T47D (cell line): ENCODE measurements at places on chromosomes 4 and X.
A peak's percentile ranks its signal among the peaks of the same experiment; 100 is the strongest.

- DNase-seq: peak; percentile 6
These were observed 34.1 kb upstream of the ZNF81 start for GRCh38 chrX:47802589-47802988.

- DNase-seq: no peak
These were observed 663.7 kb upstream of the TENM3 start for GRCh38 chr4:181579486-181579885.

DNA sequence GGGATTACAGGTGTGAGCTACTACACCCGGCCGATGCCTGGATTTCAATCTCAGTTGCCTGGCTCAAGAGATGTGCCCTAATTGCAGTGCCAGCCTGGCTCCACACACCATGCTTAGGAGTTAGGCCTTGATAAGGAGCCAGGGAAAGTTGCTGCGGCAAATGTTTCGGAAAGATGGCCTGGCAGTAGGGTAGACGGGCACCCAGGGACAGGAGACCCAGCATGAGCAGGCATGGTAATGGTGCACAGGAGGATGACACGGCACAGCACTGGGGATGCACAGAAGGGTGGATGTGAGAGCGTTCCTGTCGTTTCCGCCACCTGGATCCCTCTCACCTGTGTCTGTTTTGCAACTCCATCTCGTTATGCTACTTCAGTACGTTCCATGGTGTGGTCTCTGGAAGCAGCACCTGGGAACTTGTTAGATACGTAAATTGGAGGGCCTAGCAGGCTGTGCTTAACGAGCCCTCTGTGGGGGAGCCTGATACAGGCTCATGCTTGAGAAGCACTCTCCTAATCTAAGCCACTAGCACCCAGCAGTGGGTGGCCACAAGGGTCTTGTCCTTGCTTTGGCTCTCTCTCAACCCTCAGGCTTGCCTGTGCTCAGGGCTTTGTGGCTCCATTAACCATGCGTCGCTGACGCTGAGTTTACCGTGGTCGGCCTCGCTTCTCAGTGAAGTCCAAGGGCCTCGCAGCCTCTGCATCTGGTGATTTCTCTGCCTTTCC lies 20.3 kb downstream of the RNF4 start:
- no peak for DNase-seq

- DNase-seq: peak; percentile 2
These were observed 133.8 kb downstream of the LDB2 start for GRCh38 chr4:16764622-16765021.

GRCh38 chrX:7091923-7092322 lies 55.6 kb upstream of the STS start:
- no peak for DNase-seq

GRCh38 chr4:110108422-110108821 lies 90.0 kb downstream of the ELOVL6 start:
- no peak for DNase-seq

- DNase-seq: no peak
These were observed 257.6 kb upstream of the CXXC4 start for GRCh38 chr4:104752337-104752736.

DNA sequence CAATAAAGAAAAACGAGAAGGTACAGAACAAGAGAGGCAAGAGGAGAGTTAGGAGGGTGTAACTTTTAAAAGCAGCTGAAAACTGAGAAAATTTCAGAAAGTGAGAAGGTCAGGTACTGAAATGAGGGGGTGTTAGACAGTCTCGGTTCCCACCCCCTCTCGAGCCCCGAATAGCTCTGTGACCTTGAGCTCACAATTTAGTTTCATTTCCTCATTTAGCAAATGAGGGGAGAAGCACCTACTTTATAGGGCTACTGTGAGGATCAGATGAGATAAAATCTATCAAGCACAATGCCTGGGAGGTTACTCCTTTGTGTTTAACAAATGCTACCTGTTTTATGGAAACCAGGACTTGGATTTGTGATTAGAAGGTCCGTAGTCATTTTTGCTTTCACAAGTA lies 4.9 kb downstream of the UGT8 start:
- DNase-seq: no peak

GRCh38 chr4:101128473-101128872 lies 218.9 kb downstream of the PPP3CA start:
- DNase-seq: no peak

GRCh38 chr4:24686866-24687692 lies 102.7 kb upstream of the DHX15 start:
- no peak for DNase-seq

DNA sequence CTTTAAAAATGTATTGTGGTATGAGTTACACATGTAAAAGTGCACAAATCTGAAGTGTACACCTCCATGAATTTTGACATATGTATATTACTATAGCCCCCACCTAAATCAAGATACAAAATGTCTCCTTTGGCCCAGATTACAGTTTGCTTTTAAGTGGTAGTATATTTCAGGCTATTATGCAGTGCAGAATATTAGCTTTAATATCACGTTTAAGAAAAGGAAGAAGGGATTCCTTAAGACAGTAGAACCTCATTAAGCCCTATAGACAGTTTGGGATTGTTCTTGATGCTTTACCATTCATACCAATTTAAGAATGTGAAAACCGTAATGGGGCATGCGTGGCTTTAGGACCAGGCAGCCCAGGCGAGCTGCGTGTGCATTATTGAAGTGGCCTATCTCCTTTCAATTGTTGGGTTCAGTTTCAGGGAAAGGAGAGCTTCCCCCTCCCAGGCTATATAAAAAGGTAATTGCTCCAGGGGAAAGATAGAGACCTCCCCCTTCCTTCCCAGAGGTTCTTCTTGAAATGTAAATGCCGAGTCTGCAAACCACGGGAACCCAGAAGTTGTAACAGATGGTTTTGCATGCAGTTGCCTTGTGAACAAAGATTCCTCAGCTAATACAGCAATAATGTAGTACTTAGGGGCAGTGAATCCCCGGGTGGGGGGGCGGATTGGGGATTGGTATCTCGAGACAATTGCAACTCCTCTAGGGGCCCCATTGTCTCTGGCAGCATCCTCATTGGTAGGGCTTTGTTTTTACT lies 106.1 kb downstream of the UCHL1 start:
- no peak for DNase-seq

GRCh38 chr4:10983268-10983667 lies 298.7 kb upstream of the CLNK start:
- DNase-seq: no peak

- no peak for DNase-seq
These were observed 109.6 kb downstream of the PPP3CA start for GRCh38 chr4:101237773-101238172.

DNA sequence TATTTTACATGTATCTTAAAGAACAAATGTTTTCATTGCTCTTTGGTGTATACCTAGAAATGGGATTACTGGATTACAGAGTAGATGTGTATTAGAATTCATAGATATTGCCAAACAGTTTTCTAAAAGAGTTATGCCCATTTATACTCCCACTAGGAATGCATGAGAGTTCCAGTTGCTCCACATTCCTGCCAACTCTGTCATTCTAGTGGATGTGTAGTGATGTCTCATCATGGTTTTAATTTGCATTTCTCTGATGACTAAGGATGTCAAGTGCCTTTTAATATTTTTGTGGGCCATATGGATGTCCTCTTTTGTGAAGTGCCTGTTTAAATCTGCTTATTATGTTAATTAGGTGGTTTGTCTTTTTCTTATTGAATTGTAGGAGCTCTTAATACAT lies 65.6 kb upstream of the BMP2K start:
- no peak for DNase-seq

DNA sequence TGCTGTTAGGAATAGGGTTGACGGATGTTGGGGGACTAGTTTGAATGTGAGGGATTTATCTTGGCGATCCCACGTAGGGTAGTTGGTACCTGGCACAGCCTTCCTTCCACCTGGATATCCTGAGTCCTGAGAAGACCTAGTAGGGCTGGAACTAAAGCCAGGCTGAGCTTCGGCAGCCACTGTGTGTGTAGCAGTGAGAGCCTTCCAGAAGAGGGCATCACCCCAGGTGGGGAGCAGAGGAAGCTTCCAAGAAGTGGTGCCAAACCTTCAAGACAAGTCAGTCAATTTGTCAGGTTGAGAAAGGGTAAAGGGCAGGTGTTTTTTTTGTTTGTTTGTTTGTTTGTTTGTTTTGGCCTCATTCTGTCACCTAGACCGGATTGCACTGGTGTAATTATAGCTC lies 1.2 kb upstream of the FGFBP2 start:
- no peak for DNase-seq

DNA sequence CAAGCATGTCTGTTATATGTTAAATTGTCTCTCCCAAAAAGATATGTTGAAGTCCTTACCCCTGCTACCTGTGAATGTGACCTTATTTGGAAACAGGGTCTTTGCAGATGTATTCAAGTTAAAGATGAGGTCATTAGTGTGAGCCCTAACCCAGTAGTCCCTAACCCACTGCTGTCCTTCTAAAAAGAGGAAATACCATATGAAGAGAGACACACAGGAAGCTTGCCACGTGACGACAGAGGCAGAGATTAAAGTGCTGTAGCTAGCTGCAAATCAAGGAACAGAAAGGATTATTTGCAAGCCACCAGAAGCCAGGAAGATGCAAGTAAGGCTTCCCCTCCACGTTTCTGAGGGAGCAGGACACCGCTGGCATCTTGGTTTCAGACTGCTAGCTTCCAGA lies 150.1 kb downstream of the HNRNPD start:
- DNase-seq: no peak

DNA sequence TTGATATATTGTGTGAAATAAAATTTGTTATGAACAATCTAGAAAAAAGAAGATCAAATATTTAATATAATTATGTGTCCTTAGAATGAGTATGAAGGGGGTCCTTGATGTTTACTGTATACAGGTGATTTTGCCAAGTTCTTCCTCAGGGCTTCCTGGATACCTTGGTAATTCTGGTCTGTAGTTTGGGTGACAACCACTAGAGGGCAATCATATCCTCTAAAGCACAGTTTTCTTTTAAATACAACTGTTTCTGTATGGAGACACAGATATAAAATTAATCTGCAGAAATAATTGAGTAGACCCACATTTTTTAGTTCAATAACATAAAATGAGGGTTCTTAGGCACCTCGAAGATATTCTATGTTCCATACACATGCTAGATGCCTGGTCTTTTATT lies 157.7 kb downstream of the SPANXN1 start:
- no peak for DNase-seq

GRCh38 chrX:9859711-9860555 lies 73.7 kb downstream of the SHROOM2 start:
- DNase-seq: no peak

- DNase-seq: no peak
These were observed 102.4 kb downstream of the SLIT2 start for GRCh38 chr4:20354120-20354519.

- no peak for DNase-seq
These were observed 300.2 kb upstream of the VCX start for GRCh38 chrX:7542587-7543380.

DNA sequence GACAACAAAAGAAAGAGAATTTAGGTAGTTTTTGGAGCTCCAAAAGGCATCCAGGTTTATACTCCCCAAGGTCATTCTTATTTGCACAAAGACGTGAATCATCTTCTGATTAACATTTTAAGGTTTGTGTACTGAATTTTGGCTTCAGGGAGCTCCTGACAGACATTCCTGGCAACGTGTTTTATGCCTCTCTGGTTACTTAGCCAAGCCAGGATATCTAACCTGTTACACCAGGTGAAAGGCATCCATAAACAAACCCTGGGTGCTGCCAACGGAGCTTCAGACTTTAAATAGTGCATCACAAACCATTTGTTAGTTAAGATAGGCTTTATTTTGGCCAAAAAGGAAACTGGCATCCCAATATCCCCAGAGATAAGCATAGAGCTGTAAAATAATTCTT lies 997.3 kb downstream of the ARAP2 start:
- peak; percentile 82 for DNase-seq

DNA sequence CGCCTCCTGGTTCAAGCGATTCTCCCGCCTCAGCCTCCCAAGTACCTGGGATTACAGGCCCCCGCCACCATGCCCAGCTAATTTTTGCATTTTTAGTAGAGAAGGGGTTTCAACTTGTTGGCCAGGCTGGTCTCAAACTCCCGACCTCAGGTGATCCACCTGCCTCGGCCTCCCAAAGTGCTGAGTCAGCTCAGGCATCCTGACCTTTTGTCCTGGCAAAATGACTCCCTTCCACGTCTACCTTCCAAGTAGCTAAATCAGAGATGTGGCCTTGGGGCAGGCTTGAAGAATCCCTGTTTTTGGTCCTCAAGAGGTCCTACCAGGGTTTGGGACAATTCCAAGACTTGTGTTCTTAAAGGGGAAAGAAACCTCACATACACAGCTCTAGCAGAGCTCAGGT lies 12.8 kb downstream of the AFAP1 start:
- no peak for DNase-seq

DNA sequence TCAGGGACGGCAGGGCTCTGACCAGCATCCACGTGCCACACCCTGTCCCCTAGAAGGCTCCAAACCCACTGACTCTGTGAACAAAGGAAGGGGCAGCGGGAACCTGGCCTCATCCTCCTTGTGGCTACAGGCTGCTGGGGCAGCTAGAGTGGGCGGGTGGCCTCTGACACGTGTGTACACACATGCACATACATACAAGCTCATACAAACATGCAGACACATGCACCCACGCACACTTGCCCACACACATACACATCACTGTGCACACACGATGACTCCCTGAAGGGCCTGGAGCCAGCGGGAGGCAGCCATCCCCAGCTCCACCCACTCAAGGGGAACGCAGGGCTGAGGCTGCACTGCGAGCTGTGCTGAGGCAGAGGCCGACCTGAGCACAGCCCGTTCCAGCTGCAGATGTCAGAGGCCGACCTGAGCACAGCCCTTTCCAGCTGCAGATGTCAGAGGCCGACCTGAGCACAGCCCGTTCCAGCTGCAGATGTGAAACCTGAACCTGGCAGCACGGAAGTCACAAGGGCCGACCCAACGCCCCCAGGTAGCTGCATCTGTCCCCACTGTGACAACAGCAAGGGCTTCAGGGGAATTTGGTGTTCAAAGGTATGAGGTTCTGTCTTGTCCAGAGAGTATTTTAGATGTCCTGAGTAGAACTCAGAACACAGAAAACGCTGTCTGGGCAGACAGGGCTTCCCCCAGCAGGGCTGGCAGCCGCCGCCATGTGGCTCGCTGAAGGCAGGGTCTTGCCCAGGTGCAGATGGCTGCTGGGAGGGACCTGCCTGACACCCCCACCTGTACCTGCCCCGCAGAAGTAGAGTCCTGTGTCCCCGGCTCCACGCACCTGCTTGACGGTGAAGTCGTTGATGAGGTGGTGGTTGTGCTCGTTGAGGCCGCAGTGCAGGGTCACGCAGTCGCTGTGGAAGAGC lies 33.5 kb downstream of the CTBP1 start:
- DNase-seq: no peak

GRCh38 chr4:1833307-1834046 lies 22.5 kb downstream of the LETM1 start:
- no peak for DNase-seq
